ENCODE measurements at places on chromosomes 12 and 14.

DNA sequence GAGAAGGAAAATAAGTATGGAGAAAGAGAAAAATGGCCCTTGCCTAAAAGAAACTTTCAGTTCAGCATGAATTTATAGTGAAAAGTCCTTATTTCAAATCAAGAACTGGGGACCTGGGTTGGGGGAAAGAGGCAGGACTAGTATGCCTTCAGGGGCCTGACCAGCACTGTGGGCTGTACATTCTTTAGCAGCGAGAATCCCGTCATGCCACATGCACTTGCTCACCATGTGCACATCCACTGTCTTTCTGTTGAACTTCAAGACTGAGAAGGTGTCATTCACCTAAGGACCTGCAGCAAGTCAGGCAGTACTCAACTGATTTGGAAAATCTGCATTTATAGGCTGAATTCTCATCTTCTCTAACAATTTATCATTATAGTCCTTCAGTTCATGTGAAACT lies 50.2 kb downstream of the RAB35 start:
- DNase-seq = no peak

DNA sequence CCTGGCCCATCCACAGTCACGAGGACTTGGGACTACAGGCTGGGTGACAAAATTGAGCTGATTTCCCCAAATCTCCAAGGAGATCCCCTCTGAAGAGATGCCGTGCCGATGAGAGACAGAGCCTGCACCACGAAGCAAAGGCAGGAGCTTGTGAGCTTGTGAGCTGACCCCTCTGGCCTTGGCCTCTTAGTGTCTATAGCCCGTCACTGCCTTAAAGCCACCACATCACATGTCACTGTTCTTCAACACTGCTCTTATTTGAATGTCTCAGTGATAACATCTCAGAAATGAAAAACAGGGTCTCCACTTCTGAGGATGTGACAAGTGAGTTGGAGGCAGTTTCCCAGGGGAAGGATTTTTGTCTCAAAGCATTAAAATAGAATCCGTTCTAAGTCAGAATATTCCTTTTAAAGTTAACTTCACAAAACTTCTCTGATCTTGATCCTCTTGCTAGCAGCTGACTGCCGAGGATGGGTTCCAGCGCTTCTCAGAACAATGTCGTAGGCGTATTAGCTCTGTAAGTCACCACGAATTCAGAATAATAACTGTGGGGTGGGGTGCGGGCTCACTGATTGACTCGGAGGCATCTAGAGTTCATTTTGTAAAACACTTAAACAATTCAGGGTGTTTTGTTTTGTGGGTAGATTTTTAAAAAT lies 37.5 kb downstream of the CHST11 start:
- no peak for DNase-seq

GRCh38 chr12:132437943-132438700 lies 51.8 kb upstream of the FBRSL1 start:
- DNase-seq = no peak

- DNase-seq = peak; percentile 64
Observed at GRCh38 chr12:102879144-102879763, 37.8 kb downstream of the PAH start.

- DNase-seq = no peak
Observed at GRCh38 chr12:118370601-118371000, 2.1 kb downstream of the TAOK3 start.

GRCh38 chr14:51860164-51860824 lies at the start of gene GNG2:
Gene GNG2 (plus strand): TSS chr14:51860612. CDS start chr14:51950679, 90,067 bp downstream.
- peak; percentile 76 for DNase-seq

DNA sequence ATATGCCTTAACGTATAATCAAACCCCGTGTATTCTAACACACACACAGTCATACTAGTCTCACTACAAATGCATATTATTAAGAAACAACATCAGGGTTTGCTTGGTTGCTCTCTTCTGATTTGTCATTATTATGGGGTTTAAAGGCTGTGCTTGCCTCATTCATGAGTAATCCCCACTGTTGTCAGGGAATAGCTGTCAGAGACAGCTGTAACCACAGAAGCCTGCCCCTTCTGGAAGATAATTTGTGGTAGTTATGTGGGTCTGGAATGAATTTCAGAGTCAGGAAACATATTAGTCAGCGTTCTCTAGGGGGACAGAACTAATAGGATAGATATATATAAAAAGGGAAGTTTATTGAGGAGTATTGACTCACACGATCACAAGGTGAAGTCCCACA lies 456.9 kb upstream of the TMEM132C start:
- DNase-seq = no peak

DNA sequence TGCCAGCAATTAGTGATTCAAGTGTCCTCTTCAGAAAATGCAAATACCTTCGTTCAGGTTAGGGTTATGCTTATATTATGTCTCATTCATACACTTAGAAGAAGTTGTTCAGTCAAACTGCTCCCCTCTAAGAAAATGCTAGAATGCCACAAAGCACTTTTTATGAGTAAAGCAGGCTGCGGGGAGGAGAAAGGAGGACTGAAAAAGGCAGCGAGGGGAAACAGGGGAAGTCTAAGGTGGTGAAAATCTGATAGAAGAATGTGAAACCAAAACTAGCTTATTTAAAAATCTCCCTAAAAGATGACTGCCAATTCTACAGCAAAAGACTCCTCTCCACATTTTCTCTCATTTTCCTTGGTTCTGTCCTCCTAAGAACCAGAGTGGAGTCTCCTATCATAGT lies 70.1 kb downstream of the PRKD1 start:
- no peak for DNase-seq

DNA sequence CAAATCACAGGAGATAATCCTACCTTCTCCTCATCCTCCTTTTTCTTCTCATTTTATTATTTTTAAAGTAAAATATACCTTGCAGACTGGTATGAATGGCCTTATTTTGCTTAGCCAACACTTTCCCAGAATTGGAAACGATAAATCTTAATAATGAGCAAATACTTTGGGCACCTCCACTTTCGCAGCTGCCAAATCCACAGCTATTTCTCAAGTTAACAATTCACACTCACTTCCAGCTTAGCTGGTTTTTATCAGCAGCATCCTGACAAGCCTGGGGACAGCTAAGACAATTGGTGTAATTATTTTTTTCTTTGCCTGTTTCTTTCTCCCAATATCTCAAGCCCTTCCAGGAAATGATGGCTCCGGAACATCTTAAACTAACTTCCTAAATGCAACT lies 867.5 kb upstream of the TMEM132C start:
- DNase-seq = no peak

- no peak for DNase-seq
Observed at GRCh38 chr14:70094631-70095030, 94.1 kb downstream of the SLC8A3 start.

GRCh38 chr12:14981049-14981448 lies 8.2 kb downstream of the PDE6H start:
- DNase-seq = no peak
